ENCODE measurements at places on chromosomes 11 and 22.

- no peak for DNase-seq
Measured at GRCh38 chr22:47221840-47222615, 459.6 kb downstream of the TBC1D22A start.

DNA sequence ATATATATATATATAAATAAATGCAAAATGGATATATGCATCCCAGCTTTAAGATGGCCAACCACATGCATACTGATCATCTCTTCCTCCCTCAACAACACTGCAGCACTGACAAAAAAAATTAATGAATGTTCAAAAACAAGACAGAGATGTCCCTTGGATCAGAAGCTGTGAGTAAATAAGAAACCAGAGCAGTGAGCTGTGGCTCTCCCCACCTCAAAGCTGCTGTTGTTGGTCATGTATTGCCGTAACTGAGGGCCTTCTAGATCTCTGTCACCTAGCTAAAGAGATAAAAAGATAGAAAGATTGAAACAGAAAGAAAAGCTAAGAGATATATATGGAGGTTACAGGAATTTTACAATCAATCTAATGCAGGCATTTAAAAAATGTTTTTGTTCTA lies 15.5 kb upstream of the TMEM135 start:
- peak; percentile 11 for DNase-seq

- DNase-seq, result no peak
Measured at GRCh38 chr11:34263441-34264091, 94.2 kb downstream of the ABTB2 start.

DNA sequence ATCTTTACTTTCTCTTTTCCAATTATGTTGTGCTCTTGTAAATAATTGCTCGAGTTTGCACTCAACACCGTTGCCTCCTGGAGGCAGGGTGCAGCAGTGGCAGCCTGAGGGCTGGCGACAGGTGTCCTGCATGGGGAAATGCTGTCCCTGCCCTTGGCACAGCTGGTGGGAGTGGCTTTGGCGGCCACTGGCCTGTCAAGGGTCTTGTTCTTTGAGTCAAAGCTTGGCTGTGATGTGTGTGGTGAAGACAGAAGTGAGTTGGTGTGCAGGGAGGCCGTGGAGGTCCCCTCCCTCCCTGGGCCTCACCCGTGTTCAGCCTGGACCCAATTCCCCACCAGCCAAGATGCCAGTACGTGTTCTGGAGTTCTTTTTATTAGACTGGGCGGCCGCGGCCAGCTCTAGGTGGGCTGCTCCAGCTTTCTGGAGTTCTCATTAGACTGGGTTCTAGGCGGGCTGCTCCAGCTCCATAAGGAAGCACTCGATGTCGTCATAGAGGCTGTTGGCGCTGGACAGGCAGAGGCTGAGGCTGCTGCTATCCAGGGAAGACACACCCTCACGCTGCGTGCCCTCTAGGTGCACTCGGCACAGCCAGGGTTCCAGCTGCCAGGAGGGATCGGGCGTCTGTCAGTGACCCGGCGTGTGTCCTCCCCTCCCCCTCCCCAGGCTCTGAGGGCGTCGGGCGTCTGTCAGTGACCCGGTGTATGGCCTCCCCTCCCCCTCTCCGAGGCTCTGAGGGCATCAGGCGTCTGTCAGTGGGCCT lies 3.4 kb downstream of the IRF7 start:
- peak; percentile 66 for DNase-seq

DNA sequence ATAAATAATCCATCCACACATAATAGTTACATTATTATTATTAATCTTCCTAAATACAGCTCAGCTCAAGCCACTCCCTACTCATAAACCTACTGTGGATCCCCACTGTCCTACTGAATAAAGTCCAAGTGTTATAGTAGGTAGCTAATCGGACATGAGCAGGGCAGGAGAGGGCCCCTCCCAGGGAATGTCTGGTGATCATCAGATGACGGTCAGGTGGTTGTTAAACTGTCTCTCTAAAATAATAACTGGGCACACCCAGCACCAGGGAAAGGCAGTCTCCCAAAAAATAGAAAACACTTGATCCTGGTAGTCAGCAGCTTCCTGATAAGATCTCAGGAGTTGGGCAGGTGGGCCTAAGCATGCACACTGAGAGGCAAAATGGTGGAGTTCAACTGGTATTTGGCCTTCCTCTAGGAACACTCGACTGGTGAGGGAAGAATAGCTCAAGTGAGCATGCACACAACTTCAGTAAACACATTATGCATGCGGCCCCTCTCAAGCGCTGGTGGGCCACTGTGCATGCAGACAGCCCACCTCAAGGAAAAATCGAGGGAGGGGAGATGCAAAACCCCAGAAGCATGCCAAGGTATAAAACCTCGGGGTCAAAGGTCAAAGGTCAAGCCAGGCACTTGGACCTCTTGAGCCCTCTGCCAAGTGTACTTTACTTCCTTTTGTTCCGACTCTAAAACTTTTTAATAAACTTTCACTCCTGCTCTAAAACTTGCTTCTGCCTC lies 65.0 kb downstream of the LRRC32 start:
- DNase-seq, result no peak

DNA sequence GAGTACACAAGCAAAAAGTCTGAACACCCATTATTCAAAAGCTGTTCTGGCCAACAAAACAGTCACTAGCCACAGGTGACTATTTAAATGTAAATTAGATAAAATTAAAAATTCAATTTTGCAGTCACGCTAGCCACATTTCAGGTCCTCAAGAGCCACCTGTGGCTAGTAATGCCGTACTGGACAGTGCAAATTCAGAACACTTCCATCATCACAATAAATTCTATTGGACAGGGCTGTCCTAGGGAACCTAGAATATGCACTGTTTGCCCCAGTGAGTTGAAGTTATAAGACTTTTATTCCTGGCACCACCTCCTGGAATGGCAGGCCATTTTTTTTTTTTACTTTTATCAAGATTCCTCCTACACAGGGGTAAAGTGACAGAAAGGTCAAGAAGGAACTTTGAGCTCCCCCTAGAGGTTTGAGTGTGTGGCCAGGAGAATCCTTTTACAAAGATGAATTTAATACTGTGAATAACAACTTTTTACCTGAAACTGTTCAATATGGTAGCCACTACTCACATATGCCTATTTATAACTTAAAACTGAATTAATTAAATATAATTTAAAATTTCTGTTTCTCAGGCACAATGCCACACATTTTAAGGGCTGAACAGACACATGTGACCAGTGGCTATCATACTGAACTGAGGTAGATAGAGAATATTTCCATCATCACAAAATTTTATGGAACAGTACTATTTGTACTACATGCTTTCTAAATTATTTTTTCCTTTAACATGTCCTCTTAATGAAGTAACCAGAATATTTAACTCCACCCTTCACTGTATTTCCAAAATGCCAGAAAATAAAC lies 6.5 kb downstream of the MSANTD2 start:
- DNase-seq, result peak; percentile 38

DNA sequence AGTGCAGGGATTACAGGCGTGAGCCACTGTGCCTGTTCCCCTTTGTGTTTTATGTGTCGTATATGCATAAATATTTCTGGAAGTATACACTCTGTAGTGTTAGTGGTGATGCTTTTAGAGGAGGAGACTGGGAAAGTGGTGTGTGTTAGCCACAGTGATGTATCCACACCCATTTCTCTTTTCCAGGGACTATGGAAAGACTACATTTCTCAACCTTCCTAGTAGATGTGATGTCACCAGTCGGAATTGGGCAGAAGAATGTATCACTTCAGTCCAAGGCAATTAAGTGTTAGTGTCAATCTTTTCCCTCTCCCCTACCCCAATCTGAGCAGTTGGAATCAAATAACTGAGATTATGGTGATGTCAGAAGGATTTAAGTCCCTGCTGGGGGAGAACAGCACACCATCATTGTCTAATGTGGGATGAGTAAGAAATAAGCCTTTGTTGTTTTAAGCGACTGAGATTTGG lies 5.8 kb upstream of the ATG16L2 start:
- DNase-seq, result no peak

DNA sequence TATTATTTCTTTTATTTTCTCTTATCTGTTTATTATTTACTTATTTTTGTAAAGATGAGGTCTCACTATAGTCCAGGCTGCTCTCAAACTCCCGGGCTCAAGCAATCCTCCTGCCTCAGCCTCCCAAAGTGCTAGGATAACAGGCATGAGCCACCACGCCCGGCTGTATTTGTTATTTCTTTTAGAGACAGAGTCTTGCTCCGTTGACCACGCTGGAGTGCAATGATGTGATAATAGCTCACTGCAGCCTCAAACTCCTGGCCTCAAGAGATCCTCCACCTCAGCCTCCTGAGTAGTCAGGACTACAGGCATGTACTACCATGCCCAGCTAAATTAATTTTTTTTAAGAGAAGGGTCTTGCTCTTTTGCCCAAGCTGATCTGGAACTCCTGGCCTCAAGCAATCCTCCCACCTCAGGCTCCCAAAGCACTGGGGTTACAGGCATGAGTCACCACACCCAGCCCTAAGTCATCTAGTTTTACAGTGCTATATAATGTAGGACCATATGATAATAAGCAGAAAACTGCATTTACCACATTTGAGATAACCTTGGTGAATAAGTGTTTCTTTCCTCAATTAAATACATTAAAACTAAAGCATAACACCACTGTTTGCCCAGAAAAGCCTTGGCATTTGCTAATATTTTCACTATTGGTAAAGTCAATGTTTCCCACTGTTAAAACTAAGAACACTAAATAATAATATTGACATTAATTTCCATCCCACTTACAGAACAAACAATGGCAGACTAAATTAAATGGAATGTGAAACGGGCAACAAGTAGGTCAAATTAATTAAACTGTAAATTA lies 127.5 kb downstream of the SIK3 start:
- DNase-seq, result peak; percentile 24

DNA sequence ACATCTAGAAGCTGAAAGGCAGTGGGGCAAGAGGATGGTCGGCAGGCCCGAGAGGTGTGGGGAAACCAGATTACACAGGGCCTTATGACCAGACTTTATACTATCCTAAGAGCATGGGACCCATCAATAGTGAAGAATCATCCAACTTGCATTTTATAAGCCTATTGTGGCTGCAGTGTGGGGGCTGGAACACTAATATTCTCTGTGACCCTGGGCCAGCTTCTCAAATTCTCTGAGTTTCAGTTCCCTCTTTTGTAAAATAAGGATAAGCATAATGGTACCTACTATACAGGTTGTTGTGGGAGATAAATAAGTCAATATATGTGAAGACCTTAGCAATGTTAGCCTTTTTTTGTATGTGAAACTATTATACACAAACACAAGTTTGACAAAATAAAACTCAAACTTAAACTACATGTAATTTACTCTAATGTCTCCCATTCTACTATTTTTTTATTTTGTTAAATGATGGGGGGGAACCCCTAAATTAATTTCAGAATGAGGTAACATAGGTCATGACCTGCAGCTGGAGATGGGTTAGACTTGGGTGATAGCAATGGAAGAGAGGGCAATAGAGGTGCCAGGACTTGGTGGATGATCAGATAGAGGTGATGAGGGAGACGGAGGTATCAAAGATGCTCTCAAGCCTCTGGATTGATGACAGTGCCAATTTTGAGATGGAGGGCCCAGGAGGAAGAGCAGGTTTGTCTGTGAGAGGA lies 30.1 kb downstream of the SMCO4 start:
- no peak for DNase-seq

- DNase-seq, result no peak
Measured at GRCh38 chr11:110713449-110713776, 1.2 kb upstream of the ARHGAP20 start.

GRCh38 chr11:134240592-134240991 lies 12.6 kb downstream of the THYN1 start:
- no peak for DNase-seq

- DNase-seq, result no peak
Measured at GRCh38 chr11:35136311-35136710, 2.7 kb upstream of the CD44 start.

GRCh38 chr22:43277987-43278601 lies 65.1 kb downstream of the SCUBE1 start:
- no peak for DNase-seq

DNA sequence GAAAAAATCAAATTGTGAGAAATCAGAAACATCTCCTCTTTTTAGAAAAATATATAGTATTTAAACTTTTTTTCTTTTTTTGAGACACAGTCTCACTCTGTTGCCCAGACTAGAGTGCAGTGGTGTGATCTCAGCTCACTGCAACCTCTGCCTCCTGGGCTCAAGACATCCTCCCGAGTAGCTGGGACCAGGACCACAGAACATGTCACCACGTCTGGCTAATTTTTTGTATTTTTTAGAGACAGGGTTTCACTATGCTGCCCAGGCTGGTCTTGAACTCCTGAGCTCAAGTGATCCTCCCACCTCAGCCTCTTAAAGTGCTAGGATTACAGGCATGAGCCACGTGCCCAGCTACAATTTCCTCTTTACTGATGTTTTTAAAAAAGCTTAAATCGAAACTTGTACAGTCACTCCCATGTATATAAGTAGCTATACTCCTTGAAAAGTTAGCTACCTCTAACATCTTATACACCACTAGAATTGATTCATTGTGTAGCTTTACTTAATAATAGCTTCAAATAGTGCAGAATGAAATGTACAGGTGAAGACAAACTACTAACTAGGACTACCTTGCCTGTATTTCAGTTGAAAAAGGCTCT lies 10.3 kb downstream of the EIF4G2 start:
- no peak for DNase-seq

DNA sequence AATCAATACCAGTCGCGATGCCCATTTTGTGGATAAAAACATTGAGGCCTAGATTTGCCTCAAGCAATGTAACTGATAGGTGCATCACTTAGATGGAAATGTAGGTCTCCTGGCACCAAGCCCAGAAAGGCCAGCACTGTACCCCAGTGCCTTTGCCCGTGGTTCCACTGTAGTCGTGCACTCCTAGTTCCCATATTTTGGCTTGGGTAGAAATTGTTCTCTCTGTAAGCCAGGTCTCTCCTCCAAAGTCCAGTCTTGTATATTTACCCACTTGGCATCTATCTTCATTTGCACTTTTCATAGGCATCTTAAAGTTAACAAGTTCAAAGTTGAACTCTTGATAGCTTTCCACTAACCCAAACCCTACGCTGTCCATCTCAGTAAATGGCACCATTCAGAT lies 41.6 kb upstream of the DMC1 start:
- no peak for DNase-seq

DNA sequence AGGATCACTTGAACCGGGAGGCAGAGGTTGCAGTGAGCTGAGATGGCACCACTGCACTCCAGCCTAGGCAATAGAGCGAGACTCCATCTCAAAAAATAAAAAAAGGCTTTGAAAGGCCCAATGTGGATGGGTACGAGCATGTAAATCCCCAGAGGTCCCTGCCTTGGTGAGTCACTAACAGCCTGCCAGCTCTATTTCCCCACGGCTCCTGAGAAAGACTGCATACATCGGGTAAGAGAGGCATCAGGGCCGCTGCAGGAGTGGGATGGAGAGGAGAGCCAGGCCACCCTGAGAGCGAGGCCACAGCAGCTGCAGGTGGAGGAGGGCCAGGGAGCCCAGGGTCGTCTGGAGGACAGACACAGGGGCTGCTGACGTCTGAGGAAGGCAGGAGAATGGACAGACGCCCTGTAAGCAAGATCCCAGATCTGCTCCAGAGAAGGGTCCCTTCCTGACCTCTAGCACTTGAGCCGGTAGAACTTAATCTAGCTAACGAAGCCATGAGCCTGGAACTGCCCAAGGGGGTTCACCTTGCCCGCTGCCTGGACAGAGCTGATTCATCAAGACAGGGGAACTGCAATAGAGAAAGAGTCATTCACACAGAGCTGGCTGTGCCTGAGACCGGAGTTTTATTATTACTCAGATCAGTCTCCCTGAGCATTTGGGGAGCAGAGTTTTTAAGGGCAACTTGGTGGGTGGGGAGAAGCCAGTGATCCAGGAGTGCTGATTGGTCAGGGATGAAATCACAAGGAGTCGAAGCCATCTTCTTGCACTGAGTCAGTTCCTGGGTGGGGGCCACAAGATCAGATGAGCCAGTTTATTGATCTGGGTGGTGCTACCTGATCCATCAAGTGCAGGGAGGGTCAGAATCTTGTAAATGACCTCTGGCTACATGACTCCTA lies 5.1 kb upstream of the KRTAP5-9 start:
- DNase-seq, result peak; percentile 44

Data from activated CD4-positive, alpha-beta T cell treated with anti-CD3 and anti-CD28 coated beads for 36 hours (primary cell).